ENCODE measurements at places on chromosomes 6 and 20.

GRCh38 chr20:62517168-62517567, 41.4 kb upstream of the GATA5 start:
- DNase-seq: no peak

- peak; percentile 74 for DNase-seq
Observed at GRCh38 chr6:14270925-14271788, 153.6 kb downstream of the CD83 start.

GRCh38 chr20:43507150-43508080, at the start of gene L3MBTL1:
L3MBTL1 (plus strand) TSS chr20:43507697; CDS start chr20:43513504, 5,807 bp downstream.
- peak; percentile 34 for DNase-seq

DNA sequence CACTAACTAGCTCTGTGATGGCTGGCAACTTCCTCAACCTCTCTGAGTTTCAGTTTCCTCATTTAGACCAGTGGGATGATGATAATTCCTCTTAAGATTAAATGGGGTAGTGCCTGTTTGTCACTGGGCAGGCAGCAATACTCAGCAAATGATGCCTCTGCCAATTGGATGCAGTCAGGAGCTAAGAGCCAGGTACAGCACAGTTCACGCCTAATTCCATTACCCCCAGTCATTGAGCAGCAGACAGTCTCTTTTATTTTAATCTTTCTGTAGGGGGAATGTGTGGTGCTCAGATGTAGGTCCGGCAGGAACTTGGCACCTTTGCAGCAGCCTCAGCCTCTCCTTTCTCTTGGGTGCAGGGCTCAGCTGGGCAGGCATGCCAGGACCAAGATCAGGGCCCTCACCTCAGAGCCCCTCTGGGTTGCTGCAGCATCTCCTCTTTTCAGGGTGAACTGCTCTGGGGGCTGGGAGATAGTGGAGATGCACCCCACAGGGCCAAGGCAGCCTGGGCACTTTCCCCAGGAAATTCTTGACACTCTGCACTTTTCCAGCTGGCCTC, 243.8 kb downstream of the LRFN2 start:
- DNase-seq: no peak

- DNase-seq: no peak
Observed at GRCh38 chr6:168871642-168872315, 381.9 kb downstream of the THBS2 start.

DNA sequence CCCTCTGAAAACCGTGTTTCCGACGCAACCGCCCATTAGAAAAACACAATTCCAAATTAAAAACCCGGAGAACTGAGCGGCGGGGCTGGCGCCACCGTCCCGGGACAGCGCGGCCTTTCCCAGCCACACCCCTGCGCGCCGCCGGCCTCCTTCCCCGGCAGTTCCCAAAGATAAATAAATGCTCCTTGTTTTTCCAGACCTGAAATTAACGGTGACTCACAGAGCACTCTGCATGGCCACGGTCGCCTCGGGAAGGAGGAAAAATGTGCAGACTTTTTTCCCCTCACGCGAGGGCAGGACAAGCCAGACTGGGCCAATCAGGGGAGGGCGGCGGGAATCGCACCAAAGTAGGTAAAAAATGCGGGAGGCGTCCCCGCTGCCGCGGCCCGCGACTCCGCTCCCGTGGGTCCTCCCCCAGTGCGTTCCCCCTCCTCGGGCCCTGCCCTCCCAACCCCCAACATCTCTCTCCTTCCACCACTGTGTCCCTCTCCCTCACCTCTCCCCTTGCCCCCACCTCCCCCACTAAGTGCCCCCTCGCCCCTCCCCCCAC, 828 bp upstream of the DSTN start:
- peak; percentile 19 for DNase-seq

GRCh38 chr6:34484391-34484790, 18.5 kb downstream of the PACSIN1 start:
- no peak for DNase-seq

DNA sequence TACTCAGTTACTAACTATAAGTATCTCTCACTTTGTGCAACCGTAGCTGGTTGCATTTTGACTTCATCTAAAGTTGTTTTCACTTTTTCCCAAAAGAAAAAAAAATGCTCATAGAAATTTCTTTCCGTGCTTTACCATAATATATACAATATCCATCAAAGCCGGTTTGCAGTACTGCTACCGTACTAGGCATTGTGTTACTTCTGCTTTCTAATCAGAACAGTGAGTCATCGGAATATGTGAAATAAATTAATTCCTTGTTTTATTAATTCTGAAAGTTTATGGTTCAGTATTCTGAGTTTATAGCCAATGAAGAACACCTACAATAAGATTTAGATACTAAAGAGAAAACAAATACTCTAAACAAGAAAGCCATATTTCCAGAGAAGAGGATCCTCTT, 72.5 kb downstream of the TNFRSF21 start:
- DNase-seq: no peak

GRCh38 chr6:95636552-95637431, 59.5 kb downstream of the MANEA start:
- DNase-seq: no peak

- DNase-seq: no peak
Observed at GRCh38 chr20:37526839-37527637, 638 bp downstream of the BLCAP start.

GRCh38 chr6:125835221-125835744, 44.5 kb downstream of the NCOA7 start:
- no peak for DNase-seq

GRCh38 chr6:31049518-31049917, 39.2 kb downstream of the MUC22 start:
- DNase-seq: no peak

DNA sequence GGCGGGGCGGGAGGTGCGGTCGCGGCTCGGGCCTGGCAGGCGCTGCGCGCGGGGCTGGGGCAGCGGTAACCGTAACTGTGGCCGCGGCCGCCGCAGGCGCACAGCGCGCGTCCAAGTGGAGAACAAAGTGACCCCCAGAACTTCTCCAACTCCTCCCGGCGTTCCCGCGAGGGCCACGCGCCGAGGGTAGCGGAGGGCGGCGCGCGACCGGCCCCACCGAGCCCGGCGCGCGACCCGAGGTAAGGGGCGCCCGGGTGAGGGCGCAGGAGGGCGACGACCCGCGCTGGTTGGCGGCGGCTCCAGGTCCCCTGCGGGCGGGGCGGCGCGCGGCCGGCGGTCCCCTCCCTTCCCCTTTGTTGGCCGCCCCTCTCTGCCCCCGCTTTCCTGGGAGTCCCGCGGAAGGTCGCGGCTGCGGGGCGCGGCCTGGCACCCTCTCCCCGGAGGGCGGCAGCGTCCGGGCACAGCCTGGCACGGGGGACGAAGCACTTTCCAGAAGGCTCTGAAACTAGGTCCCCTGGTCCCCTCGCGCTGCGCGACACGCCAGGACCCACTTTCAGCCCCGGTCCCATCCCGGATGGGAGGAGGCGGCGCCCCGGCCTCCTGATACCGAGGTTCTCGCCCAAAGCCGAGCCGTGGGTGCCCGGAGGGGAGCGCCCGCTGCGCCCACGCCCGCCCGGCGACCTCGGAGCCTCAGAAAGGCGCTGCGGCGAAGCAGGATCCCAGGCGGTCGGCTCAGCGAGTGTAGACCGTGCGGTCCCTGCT, at the start of gene TIAM2:
TIAM2 (plus strand) TSS at position 62 of the 762 bp plus-strand sequence. CDS start 133,909 bp downstream, outside the sequence.
- peak; percentile 40 for DNase-seq

DNA sequence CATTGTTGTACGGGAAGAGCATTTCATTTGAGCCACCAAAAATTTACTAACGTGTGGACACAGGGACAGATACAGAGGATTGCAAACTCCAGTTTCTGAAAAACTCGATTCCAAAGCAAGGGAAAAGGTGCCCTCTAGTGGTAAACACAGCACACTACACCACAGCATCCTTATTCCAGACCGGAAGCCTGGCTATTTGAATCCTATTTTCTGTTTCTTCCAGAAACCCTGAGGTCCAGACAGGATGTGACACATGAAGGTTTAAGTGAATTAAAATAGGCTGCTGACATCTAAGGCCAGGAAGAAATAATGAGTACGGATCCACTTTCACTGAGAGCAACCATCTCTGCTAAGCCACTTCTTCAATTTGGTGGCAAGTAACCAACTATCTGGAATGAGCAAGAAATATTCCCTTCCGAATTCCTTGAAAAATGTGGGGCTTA, 31.8 kb upstream of the GMPR start:
- peak; percentile 46 for DNase-seq

GRCh38 chr20:5848711-5849505, 98.7 kb downstream of the SHLD1 start:
- no peak for DNase-seq

DNA sequence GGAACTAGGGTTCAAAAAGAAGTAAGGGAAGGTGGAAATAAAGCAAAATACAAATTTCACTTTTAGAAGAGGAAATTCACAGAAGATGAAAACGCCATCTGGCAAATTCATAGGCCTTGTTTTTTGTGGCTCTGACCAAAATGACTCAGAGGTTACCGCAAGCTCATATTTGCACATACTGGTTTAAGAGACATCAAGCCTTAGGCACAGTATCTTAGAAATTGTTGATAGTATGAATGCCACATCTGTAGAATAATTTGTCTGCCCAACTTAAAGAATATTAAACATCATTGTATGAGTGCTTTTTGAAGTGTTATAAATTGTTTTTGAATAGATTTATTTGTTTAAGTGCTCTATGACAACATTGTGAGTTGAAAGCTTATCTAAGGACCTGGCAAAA, 10.6 kb downstream of the TAAR1 start:
- peak; percentile 5 for DNase-seq

- DNase-seq: no peak
Observed at GRCh38 chr6:139308286-139308916, 16.6 kb upstream of the TXLNB start.

DNA sequence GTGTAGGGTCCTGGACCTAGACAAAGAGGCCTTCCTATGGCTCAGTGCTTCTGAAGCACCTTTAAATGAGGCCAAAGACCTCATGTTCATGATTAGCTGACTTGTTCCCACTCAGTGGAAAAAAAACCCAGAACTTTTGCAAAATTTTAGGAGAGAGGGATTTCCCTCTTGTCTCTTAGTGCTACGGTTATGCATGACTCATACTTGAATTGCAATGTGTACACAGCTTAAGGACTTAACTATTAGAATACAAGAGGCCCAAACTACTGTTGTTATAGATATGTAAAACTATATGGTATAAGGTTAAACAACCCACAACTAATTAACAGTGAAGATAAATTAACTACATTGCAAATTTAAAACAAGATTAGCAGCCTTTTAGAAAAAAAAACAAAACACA, 32.3 kb upstream of the HLA-A start:
- no peak for DNase-seq

DNA sequence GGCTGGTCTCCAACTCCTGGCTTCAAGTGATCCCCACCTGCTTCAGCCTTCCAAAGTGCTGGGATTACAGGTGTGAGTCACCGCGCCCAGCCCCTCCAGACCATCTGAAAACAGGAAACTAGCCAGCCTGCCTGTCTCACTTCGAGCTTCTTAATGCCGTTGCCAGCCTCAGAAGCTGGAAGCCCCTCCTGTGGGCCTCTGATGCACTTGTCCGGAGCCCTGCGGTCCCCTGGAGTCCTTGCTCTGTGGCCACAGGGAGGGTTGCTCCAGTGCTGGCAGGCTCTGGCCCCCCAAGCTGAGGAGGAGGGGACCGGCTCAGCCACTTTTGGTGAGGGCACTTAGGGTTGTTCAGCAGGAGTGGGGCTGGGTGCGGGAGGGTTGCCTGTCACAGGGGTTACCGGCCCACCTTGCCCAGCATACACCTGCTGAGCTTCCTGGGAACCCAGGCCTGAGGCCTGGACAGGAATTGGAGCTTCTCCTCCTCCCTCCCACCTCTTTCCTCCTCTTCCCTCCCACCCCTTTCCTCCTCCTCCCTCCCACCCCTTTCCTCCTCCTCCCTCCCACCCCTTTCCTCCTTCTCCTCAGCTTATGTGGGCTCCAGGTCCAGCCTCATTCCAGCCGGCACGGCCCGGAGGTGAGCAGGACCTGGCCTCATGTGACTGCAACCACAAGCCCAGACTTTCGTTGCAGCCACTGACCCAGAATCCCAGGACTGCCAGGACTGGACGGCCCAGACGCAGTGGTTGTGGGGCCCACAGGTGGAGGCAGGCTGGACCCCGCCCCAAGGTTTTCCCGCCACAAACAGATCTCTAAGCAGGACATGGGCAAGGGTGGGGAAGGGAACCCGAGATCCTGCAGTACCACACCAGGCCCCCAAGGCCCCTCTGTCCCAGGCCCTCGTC, 9.4 kb upstream of the BIRC7 start:
- DNase-seq: no peak

GRCh38 chr6:130671577-130671976, 155.6 kb upstream of the SMLR1 start:
- no peak for DNase-seq

DNA sequence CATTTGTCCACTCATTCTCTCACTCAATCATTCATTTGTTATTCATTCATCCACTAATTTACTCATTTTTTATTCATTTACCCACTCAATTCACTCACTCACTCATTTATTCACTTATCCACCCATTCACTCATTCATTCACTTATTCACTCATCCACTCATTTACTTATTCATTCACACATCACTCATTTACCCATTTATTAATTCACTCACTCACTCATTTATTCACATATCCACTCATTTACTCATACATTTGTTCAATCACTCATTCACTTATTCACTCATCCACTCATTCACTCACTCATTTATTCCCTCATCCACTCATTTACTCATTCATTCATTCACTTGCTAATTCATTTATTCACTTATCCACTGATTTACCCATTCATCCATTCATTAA, 129.1 kb downstream of the TTLL2 start:
- DNase-seq: no peak

GRCh38 chr6:25713824-25714223, 40.7 kb upstream of the SLC17A4 start:
- DNase-seq: no peak

DNA sequence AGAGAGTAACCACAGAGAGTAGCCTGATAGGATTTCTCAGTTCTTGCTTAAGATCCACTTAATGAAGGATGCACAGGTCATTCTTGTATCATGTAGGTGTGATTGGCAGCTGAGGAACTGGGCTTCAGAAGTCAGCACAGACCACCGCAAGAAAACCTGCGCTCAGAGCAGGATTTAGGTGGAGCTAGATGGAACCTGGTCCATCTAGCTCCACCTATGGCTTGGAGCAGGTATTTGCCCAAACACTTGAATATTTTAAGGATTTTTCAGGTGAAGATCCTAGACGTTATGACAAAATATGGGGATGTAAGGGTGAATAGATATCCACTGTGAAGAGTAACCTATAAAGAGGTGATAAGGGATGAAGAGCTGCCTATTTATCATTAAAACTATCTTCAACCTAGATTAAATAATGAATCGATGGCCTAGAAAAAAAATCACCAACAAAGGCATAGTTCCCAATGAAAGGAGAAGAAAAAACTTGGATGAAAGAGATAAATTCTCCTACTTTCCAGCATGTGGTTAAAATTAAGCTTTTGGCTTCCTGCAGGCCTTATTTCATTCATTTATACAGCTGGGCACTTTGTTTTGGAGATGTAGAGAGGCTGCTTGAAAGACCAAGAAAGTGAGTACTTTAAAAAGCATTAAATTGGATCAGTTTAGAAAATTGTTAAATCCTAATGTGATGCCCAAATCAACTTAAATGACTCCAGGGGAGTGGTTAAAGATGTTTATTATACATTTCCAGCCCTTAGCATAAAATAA, 778.4 kb upstream of the GJE1 start:
- DNase-seq: no peak

DNA sequence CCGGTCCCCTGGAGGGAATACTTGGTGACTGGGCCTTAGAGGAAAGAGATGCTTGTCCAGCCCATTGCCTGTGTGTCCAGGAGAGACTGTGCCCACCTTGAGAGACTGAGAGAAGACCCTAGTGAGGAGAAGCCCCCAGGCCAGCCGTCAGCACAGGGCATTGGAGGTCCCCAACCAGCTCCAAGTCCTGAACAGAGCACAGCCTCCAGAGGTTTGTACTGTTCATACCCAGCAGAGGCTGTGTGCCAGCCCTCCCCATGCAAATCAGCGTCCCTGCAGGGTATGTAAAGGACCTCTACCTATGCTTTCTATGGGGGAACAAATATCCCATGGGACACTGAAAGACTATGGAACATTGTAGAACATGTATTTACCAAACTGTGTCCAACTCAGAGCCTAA, 8.4 kb downstream of the HLA-E start:
- no peak for DNase-seq

All from activated CD4-positive, alpha-beta T cell treated with anti-CD3 and anti-CD28 coated beads, Interleukin-2, amount 50 U/mL, for 48 hours (primary cell).